Fibroblast of skin of right quadriceps (primary cell): ENCODE measurements at places on chromosomes 3 and 15.

DNA sequence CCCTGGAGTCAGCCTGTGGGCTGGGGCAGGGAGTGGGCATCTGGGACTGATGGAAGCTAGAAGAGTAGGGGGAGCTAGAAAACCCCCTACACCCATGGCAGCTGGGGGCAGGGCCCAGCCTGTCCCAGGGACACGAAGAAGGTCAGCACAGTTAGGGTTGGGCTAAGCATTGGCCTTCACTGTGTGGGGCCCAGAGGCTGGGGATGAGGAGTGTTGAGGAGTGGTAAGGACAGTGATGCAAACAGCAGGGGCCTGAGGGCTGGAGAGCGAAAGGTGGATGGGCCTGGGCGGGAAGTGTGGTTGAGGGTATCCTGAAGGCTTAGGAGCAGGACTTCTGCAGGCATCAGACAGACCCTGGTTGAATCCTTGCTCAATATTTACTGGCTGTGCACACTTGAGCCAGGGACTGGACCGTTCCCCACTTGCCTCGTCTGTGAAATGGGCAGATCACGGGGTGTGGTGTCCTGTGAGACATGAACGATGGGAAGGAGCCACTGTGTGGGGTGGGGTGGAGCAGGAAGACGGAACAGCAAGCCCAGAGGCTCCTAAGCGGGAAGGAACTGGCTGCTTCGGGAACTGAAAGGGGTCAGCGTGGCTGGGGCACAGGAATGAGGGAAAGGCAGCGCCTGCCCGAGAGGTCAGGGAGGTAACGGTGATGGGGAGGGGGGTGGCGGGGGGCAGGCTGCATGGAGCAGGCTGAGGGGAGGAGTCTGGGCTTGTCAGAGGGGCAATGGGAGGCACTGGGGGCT lies 7.3 kb downstream of the PRKCD start:
- no peak for DNase-seq

GRCh38 chr15:33279613-33280205 lies 31.1 kb upstream of the RYR3 start:
- DNase-seq, result peak; percentile 33

- DNase-seq, result no peak
Measured at GRCh38 chr15:25055356-25056068, 100.7 kb downstream of the SNRPN start.

- no peak for DNase-seq
Measured at GRCh38 chr3:134066158-134066541, 36.4 kb upstream of the SLCO2A1 start.

- peak; percentile 16 for DNase-seq
Measured at GRCh38 chr3:12395349-12396012, 88.8 kb upstream of the TSEN2 start.

GRCh38 chr3:70281663-70282062 lies 30.8 kb downstream of the MDFIC2 start:
- peak; percentile 6 for DNase-seq

DNA sequence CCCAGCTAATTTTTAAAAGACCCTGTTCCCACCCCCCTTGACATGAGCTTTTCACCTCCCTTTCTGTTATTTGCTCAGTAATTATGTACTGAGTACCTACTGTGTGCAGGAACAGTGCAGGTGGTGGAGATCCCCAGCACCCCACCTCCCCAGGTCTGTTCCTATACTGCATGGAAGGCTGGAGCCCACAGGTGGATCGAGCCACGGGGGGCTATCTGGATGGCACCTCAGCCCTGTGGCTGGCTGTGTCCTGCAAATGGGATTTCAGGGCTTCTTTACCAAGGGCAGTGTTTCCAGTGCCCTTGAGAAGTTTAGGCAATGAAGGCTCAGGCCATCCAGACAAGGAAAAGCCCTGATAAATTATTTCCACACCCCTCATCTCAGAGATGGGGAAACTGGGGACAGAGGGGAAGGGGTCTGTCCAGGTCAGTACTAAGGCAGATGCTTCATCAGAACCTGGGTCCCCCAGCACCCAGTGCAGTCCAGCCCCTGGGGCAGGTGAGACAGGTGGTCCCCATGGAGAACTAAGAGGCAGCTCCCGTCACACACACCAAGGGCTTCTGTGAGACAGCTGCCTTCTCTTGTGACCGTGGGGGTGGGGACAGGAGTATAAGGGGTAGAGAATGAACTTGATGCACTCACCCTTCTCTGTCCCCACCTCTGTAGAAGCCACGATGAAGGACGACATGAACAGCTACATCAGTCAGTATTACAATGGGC lies 109.6 kb downstream of the ETFA start:
- DNase-seq, result no peak

GRCh38 chr3:13636874-13637273 lies 87.9 kb downstream of the FBLN2 start:
- no peak for DNase-seq

DNA sequence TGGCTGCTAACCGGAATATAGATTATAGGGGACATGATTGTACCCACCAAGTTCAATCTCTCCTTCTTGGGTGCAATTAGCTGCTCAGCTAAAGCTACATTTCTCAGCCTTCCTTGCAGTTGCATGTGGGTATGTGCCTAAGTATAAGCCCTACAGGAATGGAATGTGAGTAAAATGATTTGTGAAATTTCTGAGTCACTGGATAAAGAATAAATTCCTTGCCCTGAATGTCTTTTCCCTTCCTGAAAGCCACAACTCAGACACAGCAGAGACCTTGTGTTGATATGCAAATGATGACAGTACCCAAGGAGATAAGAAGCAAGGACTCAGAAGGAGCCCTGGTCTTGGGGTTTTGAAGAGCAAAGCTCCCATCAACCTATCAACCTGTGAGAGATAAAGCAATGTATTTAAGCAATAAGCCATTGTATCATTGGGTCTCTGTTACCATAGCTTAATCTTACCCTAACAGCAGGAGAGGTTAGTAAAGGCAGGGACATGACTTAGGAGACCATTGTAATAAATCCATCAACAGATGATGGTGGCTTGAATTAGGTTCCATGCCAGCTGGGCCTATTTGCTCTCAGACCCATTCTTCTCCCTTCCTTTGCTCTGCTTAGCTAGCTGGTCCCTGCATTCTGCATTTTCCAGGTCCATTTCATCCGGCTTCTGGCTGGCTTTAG lies 25.6 kb upstream of the ZNF280D start:
- DNase-seq, result peak; percentile 88

DNA sequence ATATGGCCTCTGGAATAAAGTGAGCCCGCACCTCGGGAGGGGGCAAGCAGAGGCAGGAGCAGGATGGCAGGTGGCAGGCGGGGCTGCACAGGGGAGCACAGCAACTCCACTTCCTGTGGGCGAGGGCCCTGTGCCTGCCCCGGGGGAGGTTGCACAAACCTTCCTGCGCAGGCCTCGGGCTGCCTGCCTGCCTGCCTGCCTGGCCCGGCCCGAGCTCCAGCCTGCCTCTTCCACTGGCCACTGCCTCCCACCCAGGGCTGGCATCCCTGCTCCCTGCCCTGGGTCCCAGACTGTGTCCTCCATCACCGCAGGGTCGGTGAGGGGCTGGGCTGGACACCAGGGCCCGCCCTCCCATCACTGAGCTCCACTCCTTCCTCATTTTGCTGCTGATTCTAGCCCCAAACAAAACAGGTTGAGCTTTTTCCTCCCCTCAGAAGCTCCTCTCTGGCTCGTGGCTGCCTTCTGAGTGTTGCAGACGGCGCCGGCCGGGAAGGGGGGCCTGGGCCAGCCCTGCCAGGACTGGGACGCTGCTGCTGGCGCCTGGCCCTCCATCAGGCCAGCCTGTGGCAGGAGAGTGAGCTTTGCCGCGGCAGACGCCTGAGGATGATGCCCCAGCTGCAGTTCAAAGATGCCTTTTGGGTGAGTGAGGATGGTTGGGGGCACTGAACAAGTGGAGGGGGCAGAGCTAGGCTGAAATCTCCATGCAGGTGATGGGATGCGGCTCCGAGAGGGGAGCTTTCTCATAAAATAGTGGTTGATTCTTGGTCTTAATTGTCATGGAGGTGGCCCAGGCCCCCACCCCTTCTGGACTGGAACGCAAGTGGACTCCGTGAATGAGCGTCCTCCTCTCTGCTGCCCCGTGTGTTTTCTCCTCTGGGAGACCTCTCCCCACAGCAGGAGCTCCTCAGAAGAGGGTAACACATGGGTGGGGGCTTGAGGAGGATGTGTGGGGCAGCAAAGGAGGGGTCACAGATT lies at the start of gene PSTPIP1:
Gene PSTPIP1, plus strand, starts transcription at position 156 of the 975 bp plus-strand sequence. Its CDS starts 448 bp downstream, at position 604.
- no peak for DNase-seq

DNA sequence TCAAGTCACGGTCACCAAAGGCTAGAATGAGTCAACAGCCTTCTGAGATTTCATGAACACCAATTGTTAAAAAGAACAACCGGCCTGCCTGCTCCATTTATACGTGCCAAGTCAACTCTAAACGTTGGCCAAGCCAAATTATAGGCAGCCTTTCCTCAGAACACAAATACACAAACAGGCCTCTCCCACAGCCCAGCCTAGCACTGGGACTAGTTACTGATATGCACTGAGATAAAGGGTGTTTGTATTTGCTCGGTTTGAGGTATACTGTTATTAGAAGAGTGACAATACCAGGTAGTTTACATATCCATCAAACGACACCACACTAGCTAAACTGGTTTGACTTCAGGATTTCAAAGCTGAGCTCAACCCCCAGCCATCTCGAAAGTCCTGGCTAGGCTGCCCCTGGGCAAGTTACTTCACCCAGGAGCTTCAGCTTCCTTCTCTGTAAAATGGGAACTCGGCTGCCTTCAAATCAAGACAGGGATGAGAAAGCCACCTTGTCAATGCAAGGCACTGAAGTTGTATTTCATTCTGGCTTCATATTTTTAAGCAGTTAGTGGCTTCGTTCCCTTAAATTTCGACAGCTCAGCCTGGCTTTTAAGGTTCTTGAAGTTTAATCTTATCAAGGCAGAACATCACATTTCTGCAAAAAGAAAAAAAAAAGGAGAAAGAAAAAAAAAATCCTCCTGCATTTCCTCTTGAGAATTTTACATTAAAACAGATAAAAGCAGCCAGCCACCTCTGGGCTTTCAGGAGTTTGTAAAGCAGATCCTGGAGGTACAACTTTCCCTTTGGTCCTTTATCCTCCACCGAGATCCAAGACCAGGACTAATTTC lies 4.0 kb downstream of the TLE3 start:
- DNase-seq, result peak; percentile 40

DNA sequence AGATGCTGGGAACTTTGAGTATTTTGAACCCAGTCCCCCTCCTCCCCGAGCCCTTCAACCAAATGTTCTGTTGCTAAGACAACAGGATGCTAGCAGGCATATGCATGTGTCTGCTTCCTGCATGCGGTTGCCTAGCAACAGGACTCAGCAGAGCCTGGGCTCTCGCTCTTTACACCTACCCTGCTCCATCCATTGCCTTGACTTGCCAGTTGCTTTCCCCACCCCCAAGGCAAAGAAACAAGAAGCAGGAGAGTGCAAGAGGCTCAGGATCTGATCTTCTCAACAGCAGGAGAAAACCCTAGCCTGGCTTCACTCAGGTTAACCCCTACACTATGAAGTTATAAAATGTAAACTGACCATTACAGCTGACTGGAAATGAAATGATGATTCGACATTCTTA lies 393.0 kb downstream of the IGSF11 start:
- DNase-seq, result no peak

GRCh38 chr3:146326875-146327543 lies 76.1 kb upstream of the PLSCR4 start:
- peak; percentile 68 for DNase-seq

GRCh38 chr15:52133510-52134220 lies 21.1 kb upstream of the BCL2L10 start:
- DNase-seq, result no peak

GRCh38 chr15:66766282-66767230 lies 64.5 kb downstream of the SMAD6 start:
- peak; percentile 67 for DNase-seq

DNA sequence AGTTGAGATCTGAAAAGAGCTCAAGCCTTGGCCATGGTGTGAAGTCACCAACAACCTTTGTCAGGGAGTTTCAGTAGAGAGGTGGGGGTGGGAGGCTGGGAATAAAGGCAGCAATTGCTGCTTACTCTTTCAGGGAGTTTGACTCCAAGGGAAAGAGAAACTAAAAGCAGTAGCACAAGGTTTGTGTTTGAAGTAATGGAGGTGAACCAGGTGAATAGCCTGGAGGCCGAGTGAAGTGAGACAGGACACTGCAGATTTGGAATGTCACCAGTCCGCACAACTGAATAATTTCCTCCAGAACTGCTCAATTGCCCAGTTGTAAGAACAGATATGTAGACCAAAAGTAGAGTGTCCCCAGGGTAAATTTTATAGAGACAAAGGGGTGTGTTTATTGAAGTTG lies 44.1 kb downstream of the CD86 start:
- no peak for DNase-seq

- no peak for DNase-seq
Measured at GRCh38 chr3:177065285-177066033, 131.8 kb downstream of the TBL1XR1 start.

DNA sequence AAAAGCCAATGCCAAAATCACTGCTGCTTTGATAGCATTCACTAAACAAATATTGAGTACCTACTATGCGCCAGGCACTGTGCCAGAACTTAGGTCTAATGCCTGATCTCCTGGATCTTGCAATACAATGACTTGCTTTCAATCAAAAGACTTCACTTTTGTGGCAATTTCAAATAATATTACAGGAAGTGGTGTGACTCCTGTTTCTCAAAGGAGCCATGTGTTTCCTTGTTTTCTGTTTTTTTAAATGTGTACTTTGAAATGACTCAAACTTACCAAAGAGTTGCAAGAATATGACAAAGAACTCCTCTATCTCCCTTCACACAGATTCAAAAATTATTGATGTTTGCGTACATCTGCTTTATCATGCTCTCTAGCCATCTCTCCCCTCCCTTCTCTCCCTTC lies 18.3 kb downstream of the OSBPL10 start:
- no peak for DNase-seq

DNA sequence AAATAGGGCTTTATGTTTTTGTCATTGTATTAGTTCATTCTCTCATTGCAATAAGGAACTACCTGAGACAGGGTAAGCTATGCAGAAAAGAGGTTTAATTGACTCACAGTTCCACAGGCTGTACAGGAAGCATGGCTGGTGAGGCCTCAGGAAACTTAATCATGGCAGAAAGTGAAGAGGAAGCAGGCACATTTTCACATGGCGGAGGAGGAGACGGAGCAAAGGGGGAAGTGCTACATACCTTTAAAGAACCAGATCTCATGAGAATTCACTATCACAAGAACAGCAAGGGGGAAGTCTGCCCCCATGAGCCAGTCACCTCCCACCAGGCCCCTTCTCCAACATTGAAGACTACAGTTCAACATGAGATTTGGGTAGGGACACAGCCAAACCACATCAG lies 25.6 kb downstream of the CEP63 start:
- DNase-seq, result no peak

DNA sequence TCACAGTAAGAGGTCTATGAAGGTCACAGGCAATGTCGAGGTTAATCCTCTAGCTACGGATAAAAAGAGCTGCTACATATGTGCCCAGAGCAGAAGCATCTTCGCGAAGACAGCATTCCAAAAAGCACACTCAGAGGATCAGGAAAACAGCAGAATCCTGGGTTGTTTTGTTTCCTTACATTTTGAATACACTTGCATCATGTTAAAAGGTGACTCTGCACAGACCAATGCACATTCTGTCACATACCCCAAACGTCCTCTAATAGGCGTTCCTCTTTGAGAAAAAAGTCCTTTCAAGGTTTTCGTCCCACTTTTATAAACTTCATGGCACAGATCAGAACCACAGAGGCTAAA lies 52.7 kb downstream of the VGLL4 start:
- DNase-seq, result peak; percentile 63

GRCh38 chr15:98586066-98586465 lies 62.3 kb upstream of the IGF1R start:
- no peak for DNase-seq

GRCh38 chr3:109442531-109442930 lies 105.2 kb upstream of the DPPA4 start:
- DNase-seq, result no peak
